ENCODE measurements at places on chromosomes 13 and 19. TPM values are rescaled to one million over a fixed set of nuclear protein-coding genes. Genes with fewer than 3 reads are reported as not detected.

Gene CELF5
- 0.20 TPM for total RNA-seq

Gene RXFP2
- total RNA-seq = not detected

Gene ZNF829
- total RNA-seq = 4.0 TPM

Gene RTBDN
- not detected for total RNA-seq

Gene IGFL2
- total RNA-seq = not detected

Gene FLT3LG
- total RNA-seq = 1.7 TPM

Gene TLE6
- total RNA-seq = 0.69 TPM

Gene DENND1C
- total RNA-seq = 0.20 TPM

Gene CALR3
- total RNA-seq = not detected

Gene LIG4
- total RNA-seq = 27.5 TPM

Gene CEACAM5
- total RNA-seq = not detected

Gene C19orf85
- total RNA-seq = not detected

Gene KANK3
- total RNA-seq = 1.0 TPM

Gene SMIM44
- 2.1 TPM for total RNA-seq

Gene KLK3
- not detected for total RNA-seq

Gene LGALS7B
- total RNA-seq = not detected

Gene PDX1
- total RNA-seq = not detected

Gene CYP4F2
- total RNA-seq = 1.9 TPM

Measured in renal cortical epithelial cell (primary cell).